ENCODE measurements at places on chromosomes 11 and 22.
A peak's percentile ranks its signal among the peaks of the same experiment; 100 is the strongest.

GRCh38 chr22:39665661-39666431, 95.3 kb downstream of the CACNA1I start:
- no peak for DNase-seq

DNA sequence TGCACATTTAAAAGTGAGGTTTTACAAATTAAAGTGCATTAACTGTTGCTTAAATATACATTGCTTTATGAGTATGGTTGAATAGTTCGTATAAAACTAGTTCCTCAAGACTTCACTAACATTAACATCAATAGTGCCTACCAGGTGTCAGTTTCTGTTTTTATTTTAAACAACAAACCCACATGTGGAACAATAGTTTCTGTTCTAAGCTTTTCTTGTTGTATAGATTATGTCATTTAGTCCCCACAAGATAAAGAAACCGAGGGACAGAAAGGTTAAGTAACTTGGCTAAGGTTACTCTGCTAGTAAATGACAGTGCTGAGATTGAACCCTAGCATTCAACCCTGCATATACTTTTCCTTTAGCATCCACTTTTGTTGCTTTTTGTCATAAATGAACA, 41.4 kb upstream of the ST14 start:
- DNase-seq: no peak

DNA sequence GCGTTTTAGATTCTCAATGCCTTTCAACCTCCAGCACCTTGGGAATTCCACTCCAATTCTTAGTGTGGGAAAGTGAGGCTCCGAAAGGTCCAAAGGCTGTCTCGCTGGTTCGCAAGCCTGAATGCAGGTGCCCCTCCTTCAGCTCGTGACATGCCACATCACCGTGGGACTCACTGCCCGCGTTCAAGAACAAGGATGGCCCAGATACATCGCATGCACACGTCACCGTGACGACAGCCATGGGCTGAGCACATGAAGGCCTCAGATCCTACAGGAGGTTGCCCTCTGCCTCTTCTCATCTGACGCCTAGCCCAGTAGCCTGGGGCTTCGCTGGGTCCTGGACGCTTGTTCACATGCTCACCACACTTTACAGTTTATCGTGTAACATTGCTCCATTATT, 4.4 kb upstream of the LINC01488 start:
- no peak for DNase-seq

DNA sequence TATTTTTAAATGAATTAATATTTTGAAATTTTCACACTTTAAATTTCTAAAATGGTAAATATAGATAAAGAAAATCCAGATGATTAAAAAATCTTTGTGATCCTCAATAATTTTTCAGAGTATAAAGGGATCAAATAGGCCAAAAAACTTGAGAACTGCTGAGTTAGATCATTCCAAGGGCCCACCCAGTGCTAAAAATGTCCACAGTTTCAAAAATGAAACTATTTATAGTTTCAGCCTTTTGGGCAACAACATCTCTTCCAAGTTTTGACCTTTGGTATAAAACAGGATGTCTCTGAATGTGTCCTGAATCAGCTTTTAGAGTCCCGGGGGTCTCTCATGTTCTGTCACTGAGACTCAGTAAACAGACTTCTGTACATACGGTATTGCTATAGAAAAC, 20.9 kb upstream of the BAIAP2L2 start:
- no peak for DNase-seq

- DNase-seq: no peak
Measured at GRCh38 chr22:39184586-39185577, 32.4 kb upstream of the CBX7 start.

- peak; percentile 30 for DNase-seq
Measured at GRCh38 chr11:8913961-8914660, 3.1 kb downstream of the AKIP1 start.

DNA sequence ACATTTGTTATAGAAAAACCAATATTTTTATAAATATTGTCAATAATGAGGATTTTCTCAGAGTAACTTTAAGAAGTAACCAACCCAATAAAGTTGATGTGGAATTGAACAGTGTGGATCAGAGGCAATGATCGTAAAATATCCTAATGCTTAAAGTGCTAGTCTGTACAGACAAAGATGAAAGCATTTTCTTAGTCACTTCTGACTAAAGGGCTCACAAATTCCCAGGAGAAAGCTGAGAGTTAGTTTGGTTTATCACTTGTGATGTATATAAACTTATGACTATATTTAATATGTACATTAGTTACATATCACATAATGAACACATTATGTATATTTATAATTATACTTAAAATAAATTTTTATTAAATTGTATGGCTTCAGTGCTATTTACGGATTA, 25.4 kb upstream of the DDI1 start:
- no peak for DNase-seq

- DNase-seq: no peak
Measured at GRCh38 chr11:78698612-78699011, 123.9 kb upstream of the NARS2 start.

DNA sequence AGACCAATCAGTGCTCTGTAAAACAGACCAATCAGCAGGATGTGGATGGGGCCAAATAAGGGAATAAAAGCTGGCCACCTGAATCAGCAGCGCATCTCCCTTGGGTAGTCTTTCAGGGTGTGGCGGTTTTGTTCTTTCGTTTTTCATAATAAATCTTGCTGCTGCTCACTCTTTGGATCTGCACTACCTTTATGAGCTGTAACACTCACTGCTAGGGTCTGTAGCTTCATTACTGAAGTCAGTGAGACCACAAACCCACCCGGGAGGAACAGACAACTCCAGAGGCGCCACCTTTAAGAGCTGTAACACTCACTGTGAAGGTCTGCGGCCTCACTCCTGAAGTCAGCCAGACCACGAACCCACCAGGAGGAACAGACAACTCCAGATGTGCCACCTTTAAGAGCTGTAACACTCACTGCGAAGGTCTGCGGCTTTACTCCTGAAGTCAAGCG, 175.5 kb upstream of the PDGFD start:
- no peak for DNase-seq

DNA sequence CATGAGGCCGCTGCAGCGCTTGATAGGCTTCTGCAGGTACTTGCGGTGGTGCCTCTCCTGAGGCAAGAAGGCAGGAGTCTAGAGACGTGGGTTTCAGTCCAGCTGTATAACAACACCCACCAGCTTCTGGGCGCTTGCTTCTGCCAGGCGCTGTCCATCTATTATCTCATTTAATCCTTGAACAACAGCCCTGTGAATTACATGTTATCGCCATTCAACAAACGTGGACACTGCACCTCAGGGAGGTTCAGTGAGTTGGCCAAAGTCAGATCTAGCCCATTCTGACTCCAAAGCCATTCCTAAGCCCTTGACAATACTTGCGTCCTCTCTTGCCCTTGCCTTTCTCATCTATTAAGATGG, 436 bp upstream of the FAM181B start:
- DNase-seq: no peak

Data from NCI-H526 (cell line).